ENCODE measurements at places on chromosomes 16 and 17.
A peak's percentile ranks its signal among the peaks of the same experiment; 100 is the strongest.

DNA sequence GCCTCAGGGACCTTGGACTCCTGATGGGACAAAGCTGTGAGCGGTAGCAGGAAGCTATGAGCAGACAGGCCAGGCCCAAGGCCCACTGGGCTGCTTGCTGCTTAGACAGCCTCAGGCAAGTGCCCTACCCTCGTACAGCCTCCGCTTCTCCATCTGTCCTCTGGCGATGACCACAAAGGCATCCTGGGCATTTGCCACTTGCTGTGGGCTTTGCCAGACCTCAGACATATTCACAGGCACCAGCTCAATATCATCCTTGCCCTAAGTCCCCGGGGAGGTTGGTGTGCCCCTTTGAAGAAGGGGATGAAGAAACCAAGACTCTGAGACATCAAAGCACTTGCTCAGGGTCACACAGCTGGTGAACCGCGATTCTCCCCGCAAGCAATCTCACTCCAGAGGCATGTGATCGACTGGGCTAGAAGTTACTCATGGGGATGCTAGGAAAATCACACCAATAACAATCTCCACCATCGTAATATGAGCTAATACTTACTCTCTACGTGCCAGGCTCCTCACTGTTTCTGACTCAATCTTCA, 21.7 kb downstream of the PPL start:
- DNase-seq, result no peak

DNA sequence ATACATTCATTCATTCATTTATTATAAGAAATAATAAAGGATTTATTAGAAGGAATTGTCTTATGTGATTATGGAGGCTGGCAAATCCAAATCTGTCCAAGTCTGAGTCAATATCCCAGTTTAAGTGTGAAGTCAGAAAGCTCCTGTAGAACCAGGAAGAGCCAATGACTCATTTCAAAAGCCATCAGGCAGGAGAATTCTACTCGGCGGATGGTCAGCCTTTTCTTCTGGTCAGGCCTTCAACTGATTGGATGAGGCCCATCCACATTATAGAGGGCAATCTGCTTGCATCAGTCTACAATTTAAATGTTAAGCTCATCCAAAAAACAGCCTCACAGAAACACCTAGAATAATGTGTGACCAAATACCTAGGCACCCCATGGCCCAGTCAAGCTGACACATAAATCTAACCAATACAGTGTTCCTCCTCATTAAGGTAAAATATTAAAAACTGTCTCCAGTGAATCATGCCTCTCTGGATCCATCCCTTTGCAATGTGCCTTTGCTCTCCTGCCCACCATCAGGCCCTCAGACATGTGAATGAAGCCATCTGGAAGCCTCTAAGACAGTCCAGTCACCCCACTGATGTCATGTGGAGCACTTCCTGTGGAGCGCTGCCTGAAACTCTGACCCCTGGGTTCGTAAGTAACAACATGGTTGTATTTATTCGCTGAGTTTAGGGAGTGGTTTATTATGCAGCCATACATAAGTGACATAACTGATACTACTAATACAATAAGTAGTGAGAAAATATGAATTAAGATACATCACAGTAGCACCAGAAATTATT, 69.2 kb upstream of the WSB1 start:
- no peak for DNase-seq

GRCh38 chr16:14172200-14172809, 101.2 kb downstream of the MRTFB start:
- DNase-seq, result no peak

DNA sequence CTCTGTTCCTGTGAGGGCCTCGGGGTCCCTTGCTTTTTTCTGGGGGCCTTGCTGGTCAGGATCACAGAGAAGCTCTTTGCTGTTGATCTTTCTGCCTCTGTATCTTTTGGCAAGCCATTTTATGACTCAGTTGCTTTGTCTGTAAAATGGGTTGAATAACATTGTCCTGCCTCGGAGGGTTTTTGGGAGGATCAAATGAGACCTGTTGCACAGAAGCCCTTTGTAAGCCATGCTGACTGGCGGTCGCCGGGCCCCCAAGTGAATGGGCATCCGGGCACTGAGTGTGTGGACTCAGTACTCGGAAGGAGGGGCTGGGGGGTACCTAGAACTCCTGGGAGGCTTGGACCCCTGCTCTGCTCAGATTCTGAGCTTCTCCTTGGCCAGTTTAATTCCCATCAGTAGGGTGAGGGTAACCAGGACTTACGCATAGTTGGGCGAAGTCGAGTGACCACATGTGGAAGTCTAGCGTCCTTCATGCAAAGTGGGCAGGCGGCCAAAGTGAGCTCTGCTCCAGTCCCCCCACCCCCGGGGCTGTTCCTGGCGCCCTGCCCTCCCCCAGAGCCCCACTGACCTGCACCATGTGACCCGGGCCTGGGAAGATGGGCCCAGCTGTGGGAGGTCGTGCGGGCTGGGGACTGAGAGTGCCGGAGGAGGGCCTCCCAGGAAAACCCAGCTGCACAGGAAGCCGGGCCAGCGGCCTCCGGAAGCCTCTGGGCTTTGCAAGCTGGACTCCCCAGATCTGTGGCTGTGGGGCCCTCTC, 284.0 kb downstream of the SEC14L1 start:
- DNase-seq, result peak; percentile 94

DNA sequence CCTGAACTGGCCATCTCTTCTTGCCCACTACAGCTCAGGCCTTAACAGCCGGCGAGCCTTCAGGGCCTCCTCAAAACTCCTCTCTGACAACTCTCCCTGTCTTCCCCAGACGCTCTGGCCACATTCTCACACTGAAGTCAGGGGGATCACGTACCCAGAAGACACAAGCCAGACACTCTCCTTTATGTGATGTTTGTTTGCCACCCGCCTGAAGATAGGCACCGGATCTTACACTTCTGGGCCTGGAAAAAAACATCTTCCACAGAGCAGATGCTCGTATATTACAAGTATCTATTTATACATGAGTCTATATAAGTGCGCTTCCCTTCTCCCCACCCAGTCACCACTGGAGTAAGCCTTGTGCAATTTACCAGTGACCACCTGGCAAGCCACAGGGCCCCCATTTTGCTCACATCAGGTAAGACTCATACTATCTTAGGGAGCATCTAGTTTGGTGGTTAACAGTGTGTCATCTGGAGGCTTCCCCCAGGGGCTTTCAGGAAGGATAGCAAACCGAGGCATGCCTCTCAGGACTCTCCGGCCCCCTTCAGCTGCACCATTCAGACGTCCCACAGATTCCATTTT, 349.4 kb downstream of the SOX9 start:
- no peak for DNase-seq

All from aorta (tissue), 5 donors.